NCI-H1417 treated with DMSO at 0.1 percent for 48 hours (cell line): ENCODE measurements at places on chromosomes 3 and 15.

DNA sequence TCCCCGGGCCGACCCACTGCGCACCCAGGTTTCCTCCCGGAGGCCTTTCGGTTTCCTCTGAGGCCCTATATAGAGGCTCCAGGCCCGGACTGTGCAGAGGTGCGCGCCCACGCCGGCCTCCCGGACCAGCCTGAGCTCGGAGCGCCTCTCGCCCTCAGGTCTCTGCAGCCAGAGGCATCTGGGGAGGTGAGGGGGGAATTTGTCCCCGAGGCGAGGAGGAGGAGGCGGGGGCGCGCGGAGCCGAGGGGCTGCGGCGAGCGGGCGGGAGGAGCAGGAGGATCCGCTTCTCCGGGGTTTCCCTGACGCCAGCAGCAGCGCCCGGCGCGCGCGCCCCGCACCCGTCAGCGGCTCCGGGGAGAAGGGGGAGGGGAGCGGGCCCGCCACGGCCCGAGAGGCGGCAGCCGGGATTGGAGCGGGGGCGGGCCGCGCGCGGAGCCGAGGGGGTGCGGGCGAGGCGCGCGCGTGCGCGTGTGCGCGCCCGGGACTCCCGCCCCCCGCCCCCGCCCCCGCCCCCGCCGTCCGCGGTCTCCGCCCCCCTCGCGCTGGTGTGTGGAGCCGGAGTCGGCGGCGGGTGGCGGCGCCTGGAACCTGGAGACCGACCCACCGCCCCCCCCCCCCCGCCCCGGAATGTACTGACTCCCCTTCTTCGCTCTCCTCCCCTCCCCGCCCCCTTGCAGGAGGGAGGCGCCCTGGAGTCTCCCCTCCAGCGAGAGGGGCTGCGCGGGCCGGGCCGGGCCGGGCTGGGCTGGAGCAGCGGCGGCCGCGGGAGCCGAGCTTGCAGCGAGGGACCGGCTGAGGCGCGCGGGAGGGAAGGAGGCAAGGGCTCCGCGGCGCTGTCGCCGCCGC is at the start of gene NEO1:
NEO1 (plus strand) TSS at position 657 of the 846 bp plus-strand sequence. CDS start 213 bp downstream, outside the sequence.
- peak; percentile 74 for DNase-seq

- no peak for DNase-seq
Measured at GRCh38 chr15:48153526-48153925, 24.6 kb downstream of the MYEF2 start.

DNA sequence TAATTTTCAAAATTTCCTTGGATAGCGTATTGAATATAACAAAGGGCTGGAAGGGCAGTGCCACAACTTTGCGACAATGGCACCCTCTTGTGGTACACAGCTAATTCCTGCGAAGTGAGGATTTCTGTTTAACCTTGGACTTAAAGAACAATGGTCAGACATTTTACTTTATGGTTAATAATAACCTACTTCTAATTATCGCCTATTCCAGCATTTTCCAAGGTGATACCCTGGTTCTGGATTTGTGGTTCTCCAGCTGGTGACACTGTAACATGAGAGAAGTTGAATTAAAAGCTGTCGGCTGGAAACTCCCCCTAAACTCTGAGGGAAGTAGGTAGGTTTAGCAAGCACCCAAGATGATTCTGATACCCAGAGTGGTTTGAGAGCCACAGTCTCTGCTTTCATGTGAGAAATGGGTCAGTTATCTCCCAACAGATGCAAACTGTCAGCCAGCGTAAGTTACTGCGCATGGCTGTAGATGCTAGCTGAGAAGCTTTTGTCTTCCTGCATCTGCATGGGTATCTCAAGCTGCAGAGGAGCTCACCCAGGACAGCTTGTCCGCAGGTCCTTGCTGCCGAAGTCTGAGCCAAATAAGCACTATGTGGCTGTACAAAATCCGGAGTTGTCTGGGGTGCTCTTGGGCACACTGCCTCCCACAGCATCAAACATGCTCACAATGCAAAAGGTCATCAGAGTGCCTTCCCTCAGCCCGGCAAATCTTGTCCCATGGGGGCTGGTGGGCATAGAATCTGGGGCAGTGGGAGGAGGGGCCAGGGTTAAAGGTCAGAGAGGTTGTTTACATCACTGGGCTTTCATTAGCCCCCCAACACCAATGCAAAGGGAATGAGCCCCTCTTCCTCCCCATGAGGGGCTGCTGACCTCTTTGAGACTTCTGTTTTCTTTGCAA is 6.6 kb upstream of the CHSY1 start:
- peak; percentile 47 for DNase-seq

DNA sequence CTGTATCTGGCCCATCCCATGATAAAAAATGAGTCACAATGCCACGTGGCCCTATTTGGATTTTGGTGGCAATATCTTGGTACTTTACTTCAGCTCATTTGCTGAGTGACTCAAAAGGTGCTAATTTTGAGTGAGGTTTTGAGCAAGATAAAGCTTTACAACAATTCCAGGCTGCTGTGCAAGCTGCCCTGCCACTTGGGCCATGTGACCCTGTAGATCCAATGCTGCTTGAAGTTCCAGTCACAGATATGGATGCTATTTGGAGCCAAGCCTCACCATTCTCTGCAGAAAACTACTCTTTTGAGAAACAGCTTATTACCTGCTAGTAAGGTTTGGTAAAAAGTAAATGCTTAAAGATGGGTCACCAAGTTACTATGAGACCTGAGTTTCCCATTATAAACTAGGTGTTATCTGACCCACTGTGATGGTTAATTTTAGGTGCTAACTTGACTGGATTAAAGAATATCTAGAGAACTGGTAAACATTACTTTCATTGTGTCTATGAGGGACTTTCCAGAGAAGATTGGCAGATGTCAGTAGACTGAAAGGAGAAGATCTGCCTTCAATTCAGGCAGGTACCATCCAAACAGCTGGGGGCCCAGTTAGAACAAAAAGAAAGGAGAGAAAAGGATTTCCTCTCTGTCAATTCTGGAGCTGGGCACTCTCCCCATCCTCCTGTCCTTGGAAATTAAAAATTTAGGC is 1083.9 kb downstream of the DIPK2A start:
- no peak for DNase-seq

- DNase-seq: no peak
Measured at GRCh38 chr3:61913701-61914100, 352.3 kb downstream of the PTPRG start.

GRCh38 chr15:78079298-78080087 is 2.0 kb upstream of the TBC1D2B start:
- no peak for DNase-seq

- no peak for DNase-seq
Measured at GRCh38 chr15:33636958-33637357, 326.2 kb downstream of the RYR3 start.

DNA sequence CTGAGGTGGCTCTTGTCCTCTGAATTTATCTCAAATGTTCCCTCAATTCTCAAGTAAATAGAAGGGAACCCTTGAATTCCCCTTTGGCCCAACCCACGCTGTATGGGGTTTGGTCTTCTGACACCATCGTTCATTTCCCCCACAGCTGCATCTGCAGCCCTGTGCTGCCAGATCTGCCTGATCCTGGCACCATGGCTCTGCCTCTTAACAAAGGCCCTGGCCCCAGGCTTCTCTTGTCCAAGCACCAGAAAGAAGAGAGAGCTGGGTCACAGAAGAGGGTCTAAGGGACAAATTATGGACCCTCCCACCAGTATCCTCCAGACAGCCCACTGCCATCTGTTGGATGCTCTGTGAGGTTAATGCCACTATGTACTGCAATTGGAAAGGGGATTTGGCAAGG is 1.8 kb downstream of the MAP1A start:
- no peak for DNase-seq

GRCh38 chr3:169506956-169507355 is 156.6 kb downstream of the MECOM start:
- DNase-seq: no peak

- DNase-seq: no peak
Measured at GRCh38 chr3:34856081-34856947, 783.0 kb upstream of the ARPP21 start.

GRCh38 chr3:69770219-69770618 is 31.0 kb downstream of the MITF start:
- no peak for DNase-seq

- DNase-seq: no peak
Measured at GRCh38 chr3:21751886-21752285, 876 bp upstream of the ZNF385D start.

GRCh38 chr3:133390715-133391114 is 9.1 kb upstream of the BFSP2 start:
- no peak for DNase-seq

DNA sequence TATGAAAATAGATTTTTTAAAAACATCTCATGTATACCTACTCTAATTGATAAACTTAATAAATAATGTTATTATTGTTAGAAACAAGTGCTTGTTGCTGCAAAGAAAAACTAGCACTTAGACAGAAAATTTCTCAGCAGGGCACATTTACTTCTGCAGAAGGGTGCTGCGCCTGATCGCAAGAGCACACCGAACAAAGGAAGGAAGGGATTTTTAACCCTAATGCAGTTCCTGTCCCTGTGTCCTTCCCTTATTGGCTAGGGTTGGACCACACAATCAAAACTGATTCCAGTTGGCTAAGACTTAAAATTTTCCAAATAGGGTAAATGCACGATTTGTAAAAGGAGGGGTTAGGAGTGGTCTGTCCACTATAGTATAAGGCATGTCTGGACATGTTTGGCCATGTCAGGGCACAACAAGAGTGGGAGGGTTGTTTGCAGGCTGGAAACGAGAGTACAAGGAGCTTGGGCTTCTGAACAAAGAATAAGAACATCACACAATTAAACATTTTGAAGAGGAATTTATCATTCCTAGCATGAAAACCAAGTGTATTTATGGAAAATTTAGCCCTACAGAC is 4.7 kb downstream of the DTWD1 start:
- no peak for DNase-seq

GRCh38 chr3:164812042-164812441 is 266.3 kb downstream of the SI start:
- DNase-seq: no peak

- no peak for DNase-seq
Measured at GRCh38 chr15:78069052-78069414, 8.5 kb downstream of the TBC1D2B start.

DNA sequence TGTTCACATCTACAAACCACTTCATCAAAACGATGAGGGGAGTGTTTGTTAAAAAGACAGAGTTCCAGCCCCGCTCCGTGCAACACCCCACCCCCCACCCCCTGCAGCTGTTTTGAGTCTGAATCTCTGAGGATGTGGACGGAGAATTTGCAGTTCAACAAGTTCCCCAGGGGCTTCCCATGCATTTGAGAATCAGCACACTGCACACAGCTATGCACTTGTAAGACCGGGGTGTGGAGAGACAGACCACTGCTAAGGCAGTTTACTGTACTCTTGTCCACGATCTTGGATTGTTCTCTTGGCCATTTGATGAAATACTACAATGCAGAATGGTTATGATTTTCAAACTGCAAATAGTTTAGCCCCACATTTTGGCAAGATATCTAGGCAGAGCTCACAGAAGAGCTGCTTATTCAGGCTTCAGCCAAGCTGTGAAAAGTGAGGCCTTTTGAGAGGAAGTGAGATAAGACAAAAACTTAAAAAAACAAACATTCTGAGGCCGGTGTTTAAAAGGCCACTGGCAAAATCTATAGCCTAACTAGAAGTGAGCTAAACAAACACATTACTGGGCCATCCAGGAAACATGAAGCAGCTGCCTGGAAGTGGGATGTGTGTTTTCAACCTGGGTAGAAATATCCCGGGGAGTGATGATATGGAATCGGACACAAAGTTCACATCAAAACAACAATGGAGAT is 308.2 kb upstream of the ADAMTS9 start:
- DNase-seq: no peak

- no peak for DNase-seq
Measured at GRCh38 chr3:30649572-30650318, 43.3 kb downstream of the TGFBR2 start.

GRCh38 chr3:191492601-191493000 is 31.6 kb downstream of the PYDC2 start:
- DNase-seq: no peak

- no peak for DNase-seq
Measured at GRCh38 chr15:69801144-69801543, 296.6 kb downstream of the TLE3 start.

DNA sequence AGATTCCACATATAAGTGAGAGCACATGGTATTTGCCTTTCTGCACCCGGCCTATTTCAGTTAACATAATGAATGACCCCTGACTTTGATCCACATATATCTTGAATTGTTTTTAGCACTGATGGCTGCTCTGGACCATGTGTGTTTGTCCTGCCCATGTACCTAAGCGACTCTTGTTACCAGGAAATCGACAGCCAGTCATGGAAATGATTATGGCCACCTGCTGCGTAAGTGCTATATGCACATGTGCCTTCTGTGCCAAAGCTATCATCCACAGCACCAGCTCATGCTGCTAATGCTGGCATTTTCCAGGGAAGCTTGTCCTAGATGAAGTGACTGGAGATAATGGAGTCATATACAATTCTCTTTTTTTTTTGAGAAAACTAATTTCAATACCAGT is 103.7 kb downstream of the PEX5L start:
- DNase-seq: peak; percentile 77

DNA sequence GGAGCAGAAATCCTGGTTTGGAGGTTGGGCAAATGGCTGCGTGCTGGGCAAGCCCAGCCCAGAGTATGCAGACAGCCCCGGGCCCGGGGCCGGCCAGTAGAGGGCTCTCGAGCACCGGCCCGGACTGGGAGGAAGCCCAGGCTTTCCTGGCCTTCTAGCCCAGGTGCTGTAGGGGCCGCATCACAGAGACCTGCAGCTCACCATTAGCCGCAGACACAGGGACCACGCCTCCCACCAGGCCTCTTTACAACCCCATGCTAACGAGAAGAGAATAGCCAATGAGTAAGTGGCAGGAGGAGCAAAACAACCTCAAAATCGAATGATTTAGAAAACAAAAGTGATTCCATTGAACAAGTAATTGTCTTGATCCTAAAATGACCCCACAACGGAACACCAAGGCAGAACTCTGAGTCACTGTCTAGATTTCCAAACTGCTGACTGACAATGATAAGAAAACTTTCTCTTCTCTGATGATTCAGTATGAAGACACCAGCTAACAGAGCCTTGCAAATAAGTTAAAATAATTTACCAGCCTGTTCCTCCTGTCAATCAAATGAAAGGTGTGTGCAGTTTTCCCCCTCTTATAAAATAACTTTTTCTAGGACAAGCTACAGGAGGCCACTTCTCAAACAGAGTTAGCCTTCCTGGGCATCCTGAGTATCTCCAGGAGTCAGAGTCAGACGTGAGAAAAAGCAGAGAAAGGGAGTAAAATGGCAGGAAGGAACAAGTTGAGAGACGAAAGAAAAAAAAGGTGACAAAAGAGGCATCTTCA is 102.2 kb downstream of the DGKG start:
- no peak for DNase-seq

DNA sequence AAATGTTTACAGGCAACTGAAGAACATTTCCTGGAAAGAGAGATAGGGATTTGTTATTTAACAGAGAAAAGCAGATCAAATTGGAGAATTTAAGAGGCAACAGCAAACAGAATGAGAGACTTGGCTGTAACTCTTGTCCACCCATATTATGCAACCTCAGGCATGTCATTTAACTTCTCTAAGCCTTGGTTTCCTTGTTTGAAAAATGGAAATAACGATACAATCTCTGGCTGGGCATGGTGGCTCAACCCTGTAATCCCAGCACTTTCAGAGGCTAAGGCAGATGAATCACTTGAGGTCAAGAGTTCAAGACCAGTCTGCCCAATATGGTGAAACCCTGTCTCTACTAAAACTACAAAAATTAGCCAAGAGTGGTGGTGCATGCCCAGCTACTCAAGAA is 23.7 kb downstream of the ARRDC4 start:
- no peak for DNase-seq
